ENCODE measurements at places on chromosomes 2 and 18. TPM values are rescaled to one million over a fixed set of nuclear protein-coding genes. Genes with fewer than 3 reads are reported as not detected.

The STAT4 gene
- 0.74 TPM for total RNA-seq

GRCh38 chr2:86368161-86368824, 30.9 kb upstream of the REEP1 start:
- DNase-seq, result peak; percentile 54

- no peak for DNase-seq
These were observed 2.7 kb downstream of the RASGRP3 start for GRCh38 chr2:33478968-33479731.

DNA sequence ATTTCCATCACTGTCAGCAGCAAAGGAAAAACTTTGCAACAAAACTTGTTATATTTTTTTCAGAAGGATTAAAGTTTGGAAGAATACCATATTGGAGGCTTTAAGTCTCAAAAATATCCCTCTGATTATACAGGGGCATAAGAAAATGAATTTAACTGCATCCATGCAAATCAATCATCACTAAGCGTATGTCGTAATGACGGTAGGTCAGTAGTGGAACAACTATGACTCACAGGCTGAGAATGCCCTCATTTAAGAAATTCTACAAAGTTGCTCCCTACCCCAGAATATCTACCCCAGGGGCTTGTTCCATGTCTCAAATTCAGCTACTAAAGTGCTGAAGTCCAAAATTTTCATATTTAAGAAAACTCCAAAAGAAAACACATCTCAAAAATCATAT, 12.5 kb upstream of the NAB1 start:
- no peak for DNase-seq

- no peak for DNase-seq
These were observed 63.4 kb upstream of the ARHGAP28 start for GRCh38 chr18:6666012-6666685.

DNA sequence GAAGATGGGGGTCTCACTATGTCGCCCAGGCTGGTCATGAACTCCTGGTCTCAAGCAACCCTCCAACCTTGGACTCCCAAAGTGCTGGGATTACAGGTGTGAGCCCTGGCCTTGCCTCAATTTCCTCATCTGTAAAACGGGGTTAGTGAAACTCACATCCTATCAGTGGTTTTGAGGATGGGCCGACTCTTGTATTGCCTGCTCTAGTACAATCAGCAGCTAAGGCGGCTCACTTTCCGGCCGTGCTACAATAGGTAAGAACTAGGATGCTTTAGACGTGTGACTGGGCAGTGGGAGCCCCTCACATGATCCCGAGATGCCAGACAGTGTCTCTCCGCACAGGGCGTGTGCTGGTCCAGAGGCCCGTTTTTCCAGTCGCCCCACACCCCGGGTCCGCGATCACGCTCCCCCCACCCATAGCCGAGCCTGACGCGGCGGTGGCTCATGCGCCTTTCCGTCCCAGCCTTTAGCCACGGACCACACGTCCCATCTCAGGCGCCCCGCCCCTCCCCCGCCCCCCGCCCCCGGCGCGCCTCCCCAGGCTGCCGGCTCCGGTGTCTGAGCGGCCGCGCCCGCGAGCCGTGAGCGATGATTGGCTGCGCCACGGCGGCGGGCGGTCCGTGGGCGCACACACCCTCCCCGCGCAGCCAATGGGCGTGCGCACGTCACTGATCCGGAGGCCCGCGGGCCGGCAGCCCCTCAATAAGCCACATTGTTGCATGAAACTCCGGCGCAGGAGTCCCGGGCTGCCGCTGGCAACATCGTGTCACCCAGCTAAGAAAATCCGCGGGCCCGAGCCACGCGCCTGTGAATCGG, at the start of gene HK2:
HK2 (plus strand) TSS at position 710 of the 816 bp plus-strand sequence. CDS start 454 bp downstream, outside the sequence.
- DNase-seq, result peak; percentile 76

- no peak for DNase-seq
These were observed 40.2 kb upstream of the EGR4 start for GRCh38 chr2:73333564-73333963.

The LRPPRC gene
- 88.0 TPM for total RNA-seq

DNA sequence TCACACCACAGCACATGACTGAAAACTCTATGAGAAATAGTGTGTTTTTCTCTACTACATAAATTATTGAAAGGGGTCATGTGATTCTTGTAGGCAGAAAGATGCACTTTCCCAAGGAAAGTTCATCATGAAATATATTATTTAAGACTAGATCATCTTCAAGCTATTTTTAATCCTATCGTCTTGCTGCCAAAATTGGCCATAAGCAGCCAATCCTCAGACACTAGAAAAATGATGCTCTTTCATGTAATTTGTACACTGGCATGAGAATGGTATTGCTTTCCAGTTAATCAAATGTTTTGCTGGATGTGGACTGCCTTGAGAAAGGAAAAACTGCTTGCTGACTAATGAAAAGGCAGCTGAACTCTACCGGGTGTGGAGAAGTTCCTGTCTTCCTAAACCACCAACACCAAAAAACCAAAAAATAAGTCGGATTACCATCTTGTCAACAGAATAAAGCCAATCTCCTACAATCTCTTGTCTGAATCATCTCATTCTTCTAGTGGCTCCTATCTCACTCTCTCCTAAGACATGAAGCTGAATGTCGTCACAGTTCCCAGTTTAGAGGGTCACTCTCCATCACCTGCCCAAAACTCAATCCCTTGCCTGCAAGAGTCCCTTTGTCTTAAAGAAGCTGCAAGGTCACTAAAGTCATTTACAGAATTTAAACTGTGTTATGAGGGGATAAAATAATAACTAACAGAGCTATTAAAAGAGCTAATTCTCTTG, 5.3 kb downstream of the BCL2 start:
- no peak for DNase-seq

GRCh38 chr2:147714582-147714981, 130.2 kb upstream of the ACVR2A start:
- no peak for DNase-seq

- peak; percentile 76 for DNase-seq
These were observed 84.6 kb downstream of the NRP2 start for GRCh38 chr2:205766779-205767359.

The ANKRD30BL gene
- 0.29 TPM for total RNA-seq

DNA sequence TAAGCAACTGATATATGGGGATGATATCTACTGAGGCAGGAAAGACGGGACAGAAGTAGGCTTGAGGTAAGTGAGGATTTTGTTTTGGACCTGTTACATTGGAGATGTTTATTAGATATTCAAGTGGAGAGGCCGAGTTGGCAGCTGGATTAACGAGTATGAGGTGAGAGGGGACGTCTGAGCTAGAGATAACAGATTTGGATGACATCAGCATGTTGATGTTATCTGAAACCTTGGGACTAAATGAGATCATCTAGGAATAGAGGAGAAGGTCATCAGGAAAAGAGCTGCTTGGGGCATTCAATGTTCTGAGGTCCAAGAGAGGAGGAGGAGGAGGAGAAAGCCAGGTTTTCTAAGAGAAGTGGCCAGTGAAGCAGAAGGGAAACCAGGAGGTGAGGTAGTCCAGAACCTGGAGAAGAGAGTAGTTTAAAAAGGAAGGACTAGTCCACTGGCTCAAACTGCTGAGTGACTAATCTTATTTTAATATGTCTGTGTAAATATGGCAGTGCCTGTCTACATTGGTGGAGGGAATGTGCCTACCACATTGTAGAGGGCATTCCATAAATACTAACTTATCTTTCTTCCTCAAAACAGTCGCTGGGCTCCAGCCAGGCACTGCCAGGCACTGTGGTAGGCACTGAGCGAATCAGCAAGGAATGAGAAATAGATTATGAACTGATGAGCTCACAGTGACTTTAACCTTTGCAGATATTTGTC, 488.3 kb downstream of the DLGAP1 start:
- DNase-seq, result no peak

The TXNL1 gene
- 66.7 TPM for total RNA-seq

- no peak for DNase-seq
These were observed 696.7 kb upstream of the SOX11 start for GRCh38 chr2:4995466-4995865.

DNA sequence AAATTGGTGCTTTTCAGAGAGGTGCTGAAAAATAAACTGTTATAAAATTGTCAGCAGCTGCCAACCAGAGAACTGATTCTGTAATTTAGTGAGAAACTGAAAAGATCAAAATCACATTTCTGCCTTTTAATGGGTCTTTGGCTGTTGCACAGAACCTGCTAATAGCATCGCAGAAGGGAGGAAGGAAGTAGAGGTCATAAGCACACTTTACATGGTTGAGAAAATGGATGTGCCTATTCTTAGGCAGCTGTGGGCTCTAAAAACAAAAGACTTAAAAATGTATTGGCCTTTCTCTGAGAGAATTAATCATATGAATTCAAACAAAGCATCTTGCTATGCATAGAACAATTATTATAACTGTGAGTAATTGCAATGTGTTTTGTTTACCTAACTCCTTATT, 1186.9 kb downstream of the DSC3 start:
- no peak for DNase-seq

DNA sequence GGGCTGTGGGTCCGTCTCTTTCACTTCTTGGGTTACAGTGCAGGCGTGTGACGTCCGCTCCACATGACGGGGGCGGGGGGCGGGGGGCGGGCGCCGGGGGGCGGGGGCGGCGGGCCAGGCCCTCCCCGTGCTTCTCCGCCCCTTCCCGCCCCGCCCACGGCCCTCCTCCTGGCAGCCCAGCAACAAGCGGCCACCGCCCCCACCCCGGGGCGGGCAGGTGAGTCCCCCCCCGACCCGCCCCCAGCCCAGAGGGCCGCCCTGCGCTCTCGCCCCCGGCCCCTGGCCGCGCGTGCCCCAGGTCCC, 3.6 kb downstream of the ZNF516 start:
- DNase-seq, result peak; percentile 78

The MSTN gene
- not detected for total RNA-seq

DNA sequence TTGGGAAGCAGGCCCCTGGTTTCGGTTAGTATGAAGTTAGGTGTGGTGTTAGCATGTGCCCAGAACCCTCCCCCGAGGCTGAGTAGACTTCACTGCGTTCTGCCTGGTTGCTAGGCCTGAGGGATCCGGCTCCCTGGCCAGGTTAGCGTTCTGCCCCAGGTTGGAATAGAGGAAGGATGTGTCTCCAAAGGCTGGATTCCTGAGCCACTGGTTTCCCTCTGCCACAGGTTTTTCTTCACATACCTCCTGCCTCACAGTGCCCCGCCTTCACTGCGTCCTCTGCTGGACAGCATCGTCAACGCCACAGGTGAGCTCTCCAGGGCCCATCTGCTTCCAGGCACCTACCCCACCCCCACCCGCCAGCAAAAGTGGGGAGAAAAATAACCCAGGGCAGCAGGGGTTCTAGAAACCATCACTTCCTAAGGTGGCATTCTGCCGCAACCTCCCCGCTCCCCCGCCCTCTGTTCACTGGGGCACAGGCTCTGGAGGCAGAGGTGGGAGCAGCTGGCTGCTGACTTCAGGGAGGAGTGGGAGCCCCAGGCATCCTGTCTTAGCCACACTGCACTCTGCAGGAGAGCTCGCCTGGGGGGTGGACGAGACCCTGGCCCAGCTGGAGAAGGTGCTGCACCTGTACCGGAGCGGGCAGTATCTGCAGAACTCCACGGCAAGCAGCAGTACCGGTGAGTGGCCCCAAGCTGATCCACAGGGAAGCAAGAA, 7.1 kb downstream of the PKDCC start:
- DNase-seq, result no peak

- no peak for DNase-seq
These were observed 227.7 kb downstream of the RPIA start for GRCh38 chr2:88919087-88919738.

GRCh38 chr2:5454051-5454390, 238.2 kb upstream of the SOX11 start:
- no peak for DNase-seq

GRCh38 chr2:85655961-85656417, 12.0 kb downstream of the SFTPB start:
- no peak for DNase-seq

The FAM237A gene
- total RNA-seq, result not detected

GRCh38 chr2:15191789-15192188, 369.3 kb downstream of the NBAS start:
- DNase-seq, result no peak

The PSMA8 gene
- not detected for total RNA-seq

DNA sequence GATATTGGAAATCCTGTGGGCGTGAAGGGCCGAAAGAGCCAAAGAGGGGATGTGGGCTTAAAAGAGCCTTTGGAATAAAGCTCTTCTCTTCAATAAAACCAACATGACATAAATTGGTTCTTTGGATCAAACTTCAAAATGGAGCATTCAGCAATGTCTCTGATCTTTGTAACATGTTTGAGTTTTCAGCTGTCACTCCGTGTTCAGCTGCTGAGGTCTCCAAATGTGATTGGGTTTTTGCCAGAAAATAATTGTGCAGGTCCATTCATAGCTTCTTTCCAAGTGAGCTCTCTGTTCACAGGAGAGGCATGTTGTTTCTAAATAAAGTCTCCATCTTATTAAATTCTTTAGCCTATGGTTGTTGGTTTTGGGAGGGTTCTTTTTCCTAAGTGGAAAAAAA, 127.6 kb upstream of the CCDC68 start:
- no peak for DNase-seq

DNA sequence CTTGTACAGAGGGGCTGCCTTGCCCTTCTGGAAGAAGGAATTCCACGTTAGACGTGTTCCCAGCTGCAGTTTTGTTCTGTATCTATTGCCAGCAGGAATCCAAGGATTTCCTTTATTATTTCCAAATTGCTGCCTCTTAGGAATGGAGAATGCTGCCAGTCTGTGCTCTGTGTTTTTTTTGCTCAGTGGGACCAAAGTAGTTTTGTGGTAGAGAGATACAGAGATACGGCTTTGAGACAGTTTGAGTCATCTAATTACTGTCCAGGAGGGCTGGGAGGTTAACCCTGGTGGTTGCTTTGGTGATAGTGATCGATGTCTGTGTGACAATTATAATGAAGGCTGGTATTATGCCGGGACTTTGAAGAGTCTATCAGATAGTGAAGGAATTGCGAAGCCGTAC, 26.3 kb downstream of the ASAP2 start:
- DNase-seq, result no peak

DNA sequence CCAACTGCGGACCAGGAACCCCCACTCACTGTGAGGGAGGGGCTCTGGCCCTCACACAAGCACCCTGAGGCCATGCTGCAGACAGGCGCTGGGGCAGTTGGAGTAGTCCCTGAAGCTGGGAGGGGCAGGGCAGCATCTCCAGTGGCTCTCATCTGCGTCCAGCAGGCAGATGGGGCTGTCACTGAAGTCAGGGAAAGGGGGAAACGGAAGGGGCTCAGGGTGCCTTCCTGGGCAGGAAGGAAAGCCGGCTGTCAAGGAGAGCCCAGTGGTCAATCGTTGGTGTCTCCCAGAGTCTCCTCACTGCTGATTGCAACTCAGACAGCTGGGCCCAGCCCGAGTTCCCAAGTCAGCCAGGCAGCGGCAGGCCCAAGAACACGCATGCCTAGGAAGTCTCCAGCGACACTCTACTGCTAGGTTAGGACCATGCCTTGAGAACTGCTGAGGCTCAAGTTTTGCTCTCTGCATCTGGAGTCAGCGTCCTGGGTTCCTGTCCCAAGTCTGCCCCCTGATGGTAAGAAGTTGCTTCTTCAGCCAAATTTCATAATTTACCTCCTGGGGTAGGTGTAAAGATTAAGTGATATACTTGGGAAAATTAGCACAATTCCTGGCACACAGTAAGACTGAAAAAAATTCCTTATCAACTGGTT, 27.4 kb upstream of the NMUR1 start:
- DNase-seq, result peak; percentile 28

All from glutamatergic neuron (in vitro differentiated cells).